Left lung (tissue), 14 donors: ENCODE measurements at places on chromosomes 11 and 22. TPM values are rescaled to one million over a fixed set of nuclear protein-coding genes. Genes with fewer than 3 reads are reported as not detected.

DNA sequence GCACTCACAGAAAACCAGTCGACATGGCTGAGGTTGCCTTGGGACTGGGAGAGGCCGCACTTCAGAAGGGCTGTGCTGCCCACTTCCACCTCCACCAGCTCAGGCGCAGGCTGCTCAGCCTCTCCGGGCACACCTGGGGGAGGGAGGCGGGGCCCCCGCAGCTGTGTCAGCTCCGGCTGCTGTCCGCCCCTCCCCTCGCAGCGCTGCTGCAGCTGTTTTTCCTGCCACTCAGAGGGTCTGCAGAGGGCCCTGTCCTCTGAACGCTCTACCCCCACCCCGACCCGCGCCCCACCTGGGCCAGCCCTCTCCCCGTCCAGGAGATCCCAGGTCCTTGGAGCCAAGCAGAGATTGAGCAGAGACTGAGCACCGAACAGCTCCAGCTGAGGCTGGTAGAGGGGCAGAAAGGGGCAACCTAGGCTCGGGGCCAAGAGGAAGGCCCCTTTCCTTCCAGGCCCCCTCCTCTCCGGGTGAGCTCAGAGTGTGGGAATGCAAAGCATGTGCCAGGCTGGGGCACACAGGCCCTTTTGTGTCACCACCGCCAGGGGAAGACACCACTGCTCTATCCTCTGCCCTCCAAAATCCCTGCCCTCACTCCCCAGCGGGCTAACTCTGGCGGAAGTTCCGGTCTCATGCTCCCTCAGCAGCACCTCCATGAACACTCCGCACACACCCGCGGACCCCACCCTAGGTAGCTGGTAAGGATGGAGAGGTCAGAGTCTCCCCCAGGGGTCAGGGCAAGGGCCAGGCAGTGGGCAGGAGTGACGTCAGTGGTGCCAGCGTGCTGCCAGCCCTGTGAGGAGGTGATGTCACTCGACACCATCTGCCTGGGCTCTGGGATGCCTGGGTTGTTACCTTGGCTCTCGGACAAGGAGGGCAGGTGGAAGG lies 1.6 kb downstream of the MCAM start:
- DNase-seq = peak; percentile 83

The RFPL3 gene
- polyA plus RNA-seq = not detected

GRCh38 chr11:14184028-14184940 lies 174.7 kb downstream of the RRAS2 start:
- DNase-seq = no peak

The TSGA10IP gene
- 0.27 TPM for polyA plus RNA-seq

DNA sequence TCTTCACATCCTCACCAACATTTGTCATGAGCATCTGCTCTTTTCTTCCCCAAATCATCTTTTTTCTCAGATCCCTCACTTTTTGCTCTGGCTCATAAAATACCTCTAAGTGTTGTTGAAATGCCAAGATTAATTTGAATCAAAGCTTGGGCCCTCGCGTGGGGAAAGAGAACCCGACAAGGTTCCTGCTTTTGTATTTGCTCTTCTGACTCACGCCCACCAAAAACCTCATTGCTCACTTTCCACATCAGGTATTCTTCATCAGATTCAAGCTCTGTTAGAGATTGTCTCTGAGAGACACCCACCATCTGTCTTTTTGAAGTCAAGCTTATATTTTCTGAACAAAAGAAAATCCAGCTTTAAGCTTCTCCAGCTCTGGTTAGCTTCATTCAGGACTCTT lies 52.9 kb upstream of the FBXO3 start:
- no peak for DNase-seq

- peak; percentile 39 for DNase-seq
These were observed 58.1 kb downstream of the POLD3 start for GRCh38 chr11:74650498-74650897.

GRCh38 chr22:35257321-35258190 lies at the start of gene HMGXB4:
TSS of gene HMGXB4 (plus strand) at chr22:35257493. CDS start at chr22:35262391, 4,898 bp downstream.
- DNase-seq = peak; percentile 87
